ENCODE measurements at places on chromosomes 16 and 17.

DNA sequence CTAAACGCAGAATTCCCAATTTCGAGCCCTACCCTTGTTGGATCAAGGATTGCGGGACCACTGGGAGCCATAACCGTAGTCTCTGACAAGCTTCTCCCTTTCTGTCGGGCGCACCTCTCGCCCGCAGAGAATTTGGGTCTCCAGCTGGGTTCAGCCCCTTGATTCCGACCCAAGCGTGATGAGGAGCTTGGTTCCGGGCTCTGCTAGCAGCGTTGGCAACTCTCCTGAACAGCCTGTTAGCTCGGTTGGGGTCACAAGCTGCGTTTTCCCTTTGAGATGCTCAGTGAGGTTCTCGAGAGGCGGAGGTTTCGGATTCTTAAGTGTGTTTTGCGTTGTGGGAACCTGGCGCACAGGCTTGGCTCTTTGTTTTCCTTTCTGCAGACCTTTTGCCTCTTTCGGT, 655 bp downstream of the ATXN1L start:
- DNase-seq: no peak

DNA sequence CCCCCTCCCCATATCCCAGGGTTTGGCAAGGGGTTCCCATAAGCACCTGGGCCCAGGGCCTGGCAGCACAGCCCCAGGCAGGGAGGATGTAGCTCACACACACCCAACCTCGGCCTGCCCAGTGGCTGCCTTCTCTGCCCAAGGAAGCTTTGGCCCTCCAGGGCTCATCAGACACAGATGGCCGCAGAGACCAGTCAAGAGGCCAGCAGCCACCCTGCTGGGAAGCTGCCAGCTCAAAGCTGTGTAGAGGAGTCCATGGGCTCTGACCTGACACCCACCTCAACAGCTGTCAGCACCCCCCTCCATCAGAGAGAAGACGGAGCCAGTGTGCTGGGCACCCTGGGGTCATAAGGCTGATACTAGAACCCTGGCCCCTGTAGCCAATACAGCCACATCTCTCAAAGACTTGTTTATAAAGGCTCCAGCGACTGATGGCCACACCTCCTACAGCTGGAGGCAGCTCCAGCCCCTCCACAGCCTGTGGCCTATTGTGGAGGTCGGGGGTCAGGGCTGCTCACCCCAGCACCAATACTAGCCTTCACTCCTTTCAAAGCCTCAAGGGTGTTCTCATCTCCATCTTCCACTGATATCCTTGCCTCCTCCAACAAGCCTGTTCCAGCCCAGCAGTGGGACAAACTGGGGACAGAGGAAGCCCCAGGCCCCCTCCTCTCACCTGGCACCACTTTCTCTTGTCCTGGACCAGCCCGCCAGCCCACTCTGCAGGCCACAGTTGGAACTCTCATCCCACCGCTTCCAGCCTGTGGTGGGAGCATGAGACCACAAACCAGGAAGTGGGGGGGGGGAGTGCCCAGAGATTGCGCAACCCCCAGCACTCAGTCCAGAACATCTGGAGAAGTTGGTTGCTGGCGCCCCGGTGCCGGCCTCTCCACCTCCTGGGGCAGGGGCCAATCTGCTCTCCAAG, 2.2 kb upstream of the MPG start:
- no peak for DNase-seq

GRCh38 chr16:55323637-55324271, at the start of gene IRX6:
Gene IRX6, plus strand, starts transcription at chr16:55324203. Its CDS starts 889 bp downstream, at chr16:55325092.
- no peak for DNase-seq

- DNase-seq: peak; percentile 27
These were observed 4.0 kb upstream of the ABCC3 start for GRCh38 chr17:50630524-50631194.

- DNase-seq: no peak
These were observed 25.3 kb downstream of the BFAR start for GRCh38 chr16:14658063-14658462.

- DNase-seq: peak; percentile 44
These were observed 8.9 kb downstream of the OR4D1 start for GRCh38 chr17:58156839-58157803.

DNA sequence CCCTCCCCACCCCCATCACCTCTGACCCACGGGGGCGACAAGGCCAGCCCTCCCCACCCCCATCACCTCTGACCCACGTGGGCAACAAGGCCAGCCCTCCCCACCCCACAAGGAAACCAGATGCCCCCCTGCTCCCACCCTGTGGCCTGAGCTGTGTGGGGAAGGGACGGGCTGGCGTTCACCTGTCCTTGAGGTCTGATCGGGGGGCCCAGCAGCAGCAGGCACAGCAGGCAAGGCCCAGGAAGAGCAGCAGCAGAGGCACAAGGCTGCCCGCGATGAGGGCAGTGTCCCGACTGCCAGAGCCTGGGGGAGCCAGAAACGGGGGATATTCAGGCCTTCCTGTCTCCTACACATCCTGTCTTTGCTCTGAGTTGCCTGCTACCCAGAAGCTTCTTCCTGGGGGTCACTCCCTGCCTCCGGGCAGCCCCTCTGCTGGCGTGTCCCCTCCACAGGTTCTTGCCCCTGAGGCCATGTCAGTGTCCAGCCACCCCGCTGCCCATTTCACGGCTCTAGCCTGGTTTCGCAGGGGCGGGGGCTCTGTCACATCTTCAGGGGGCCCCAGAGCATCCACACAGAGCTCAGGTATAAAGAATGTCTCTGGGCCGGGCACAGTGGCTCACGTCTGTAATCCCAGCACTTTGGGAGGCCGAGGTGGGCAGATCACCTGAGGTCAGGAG, 6.8 kb downstream of the SCARF1 start:
- no peak for DNase-seq

DNA sequence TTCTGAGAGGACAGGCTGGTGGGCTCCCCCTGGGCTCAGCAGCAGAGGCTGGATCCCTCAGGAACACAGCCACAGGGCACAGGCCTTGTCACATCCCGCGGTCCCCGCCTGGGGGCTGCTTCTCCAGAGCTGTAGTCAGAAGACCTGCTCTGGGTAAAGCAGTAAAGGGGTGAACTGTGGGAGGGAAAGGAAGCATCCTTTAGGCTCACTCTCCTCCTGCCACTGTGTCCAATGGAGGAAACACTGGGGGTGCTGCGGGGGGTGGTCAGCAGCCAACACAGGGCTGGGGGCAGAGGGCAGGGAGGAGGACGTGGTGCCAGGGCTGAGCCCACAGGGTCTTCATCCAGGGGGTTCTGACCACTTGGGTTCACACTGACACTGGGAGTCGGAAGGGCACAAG, 5.0 kb upstream of the SLC38A8 start:
- DNase-seq: no peak

DNA sequence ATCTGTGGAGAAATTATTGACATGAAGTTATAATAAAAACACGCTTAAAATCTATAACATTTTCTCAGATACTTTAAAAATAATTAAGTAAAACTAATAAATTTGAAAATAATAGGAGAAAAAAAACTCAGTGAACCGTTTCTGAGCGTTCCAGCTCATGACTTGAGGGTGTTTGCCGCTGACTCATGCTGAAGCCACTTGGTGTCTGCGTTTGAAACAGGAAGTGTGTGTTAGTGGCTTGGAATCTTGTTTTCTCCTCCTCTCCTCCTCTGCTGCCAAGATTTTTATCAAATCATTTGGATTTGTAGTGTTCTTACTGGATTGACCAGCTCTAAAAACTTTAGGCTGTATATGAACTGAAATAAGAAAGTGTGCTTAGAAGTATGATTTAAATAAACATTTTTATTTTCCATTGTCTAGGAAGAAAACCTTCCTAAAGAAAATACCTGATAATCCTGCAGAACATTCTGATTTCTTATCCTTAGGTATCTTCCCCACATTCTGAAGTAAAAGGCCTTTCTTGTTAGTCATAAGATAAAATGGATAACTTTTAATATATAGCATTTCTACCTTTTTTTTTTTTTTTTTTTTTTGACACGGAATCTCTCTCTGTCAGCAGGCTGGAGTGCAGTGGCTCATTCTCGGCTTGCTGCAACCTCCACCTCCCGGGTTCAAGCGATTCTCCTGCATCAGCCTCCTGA, 30.8 kb downstream of the USP10 start:
- DNase-seq: no peak

DNA sequence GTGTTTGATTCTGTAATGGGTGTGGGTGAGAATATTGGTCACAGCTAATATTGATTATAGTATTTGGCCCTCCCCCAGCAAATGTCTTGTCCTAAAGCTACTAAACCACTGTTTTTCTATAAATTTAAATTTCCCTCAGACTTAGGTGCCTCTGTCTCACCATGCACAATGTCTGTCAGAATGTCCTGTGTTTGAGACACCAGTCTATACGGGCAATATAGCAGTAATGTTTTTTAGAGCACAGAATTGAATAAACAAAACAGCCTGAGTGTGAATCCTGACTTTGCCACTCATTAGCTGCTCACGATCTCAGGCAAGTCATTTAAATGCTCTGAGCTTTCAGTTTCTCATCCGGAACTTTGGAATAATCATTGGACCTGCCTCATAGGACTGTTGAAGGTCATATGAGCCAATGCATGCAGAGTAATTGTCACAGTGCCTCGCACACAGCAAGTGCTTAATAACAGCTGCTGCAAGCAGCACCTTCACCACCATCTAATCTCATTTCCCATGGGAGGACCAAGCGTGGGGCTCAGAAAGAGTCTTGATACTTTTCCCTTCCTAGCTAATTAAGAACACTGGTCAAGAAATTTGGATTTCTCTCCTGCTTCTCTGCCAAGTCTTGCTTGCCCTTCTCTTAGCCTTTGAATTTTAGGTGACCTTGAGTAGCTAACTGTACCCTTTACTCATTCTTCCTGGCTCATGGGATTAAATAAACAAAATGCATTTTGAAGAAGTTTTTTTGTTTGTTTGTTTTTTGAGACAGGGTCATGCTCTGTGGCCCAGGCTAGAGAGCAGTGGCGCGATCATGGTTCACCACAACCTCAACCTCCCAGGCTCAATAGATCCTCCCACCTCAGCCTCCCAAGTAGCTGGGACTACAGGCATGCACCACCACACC, 9.8 kb downstream of the HLF start:
- DNase-seq: no peak

DNA sequence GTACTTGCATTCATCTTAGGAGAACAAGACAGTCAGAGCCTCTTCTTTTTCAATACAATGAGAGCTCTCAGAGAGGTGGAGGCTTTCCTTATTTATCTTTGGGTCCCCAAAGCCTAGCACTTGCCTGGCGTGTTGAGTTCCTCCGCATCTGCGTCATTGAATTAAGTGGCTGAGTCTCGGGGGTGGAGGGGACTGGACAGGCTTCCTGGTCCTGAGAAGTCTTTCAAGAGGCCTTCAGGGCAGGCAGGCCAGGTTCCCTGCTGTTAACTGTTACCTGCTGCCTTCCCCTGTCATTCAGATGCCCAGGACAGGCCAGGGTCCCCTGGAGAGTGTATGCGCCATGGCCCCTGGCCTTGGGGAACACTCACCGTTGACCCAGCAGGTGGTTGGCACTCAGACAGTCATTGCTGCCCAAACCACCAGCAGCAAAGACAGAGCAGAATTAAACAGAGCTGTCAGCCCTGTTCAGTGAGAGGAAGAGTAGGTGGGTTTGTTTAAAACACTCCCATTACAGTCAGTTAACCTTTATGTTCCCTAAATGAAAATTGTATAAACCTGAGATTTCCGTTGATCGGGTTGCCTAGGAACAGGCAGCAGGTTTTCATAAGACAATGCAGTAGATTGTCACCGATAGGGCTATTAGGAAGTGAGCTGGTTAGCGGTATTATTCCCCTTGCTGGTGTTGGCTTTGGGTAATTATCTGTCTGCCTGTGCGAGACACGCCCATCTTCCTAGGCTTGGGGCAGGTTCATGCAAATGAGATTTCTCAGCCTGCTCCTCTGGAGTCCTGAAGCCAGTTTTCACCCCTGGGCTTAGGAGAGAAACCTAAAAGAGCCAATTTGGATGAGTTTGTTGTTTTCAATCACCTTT, 132.7 kb downstream of the CCDC182 start:
- DNase-seq: no peak

GRCh38 chr16:89110641-89111040, 17.0 kb downstream of the ACSF3 start:
- no peak for DNase-seq

GRCh38 chr16:30867747-30868146, 26.1 kb downstream of the BCL7C start:
- no peak for DNase-seq

DNA sequence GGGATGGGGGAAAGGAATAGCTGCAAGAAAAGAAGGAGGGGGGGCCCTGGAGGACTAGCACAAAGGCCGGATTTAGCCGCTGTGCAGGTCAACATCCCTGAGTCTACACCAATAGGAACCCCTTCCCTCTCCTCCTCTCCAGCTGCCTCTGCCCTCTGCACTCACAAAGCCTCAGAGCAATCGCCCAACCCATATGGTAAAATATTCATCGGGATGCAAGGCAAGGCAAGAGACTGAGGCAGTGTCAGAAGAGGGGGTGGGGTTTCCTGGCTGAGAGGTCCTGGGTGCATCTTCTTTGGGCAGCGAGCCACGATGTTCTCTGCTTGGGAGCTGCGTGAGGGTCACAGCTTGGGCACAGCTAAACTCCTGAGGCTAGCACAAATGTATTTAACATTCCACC, 115.5 kb upstream of the NLRP1 start:
- DNase-seq: no peak

- DNase-seq: peak; percentile 62
These were observed 58.5 kb downstream of the TMEM235 start for GRCh38 chr17:78289802-78290363.

GRCh38 chr17:78556812-78557211, 20.4 kb downstream of the DNAH17 start:
- DNase-seq: no peak

DNA sequence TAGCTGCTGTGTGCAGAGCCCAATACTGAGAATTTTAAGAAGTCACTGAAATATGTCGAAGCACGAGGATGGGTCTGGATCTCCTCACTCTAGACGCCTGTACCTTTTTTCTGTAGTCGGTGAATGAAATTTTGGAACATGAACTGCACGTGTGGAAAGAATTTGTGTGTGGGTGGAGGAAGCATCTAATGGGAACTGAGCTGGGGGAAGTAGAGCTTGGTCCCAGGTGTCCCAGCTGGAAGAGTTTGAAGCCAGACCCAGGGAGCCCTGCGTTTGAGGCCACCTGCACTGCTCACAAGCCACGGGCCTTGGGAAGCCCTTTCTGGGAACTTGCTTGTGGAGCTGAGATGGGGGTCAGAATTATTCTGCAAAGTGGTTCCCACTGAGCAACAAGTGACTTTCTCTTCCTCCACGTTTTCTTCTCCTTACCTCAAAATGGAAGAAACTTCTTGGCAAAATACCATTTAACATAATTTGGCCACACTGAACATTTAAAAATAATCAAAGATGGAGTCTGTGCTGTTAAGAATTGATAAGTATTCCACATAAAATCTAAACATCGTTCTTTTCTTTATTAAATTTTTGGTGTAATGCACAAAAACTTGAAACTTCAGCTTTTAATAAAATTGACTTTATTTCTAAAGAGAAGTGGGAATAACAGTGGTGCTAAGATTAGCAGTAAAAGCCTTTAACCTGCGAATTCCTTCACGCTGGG, 163.8 kb downstream of the PRKCA start:
- no peak for DNase-seq
